Activated CD4-positive, CD25-positive, alpha-beta regulatory T cell treated with anti-CD3 and anti-CD28 coated beads, Interleukin-2, amount 50 U/mL, for 72 hours (primary cell): ENCODE measurements at places on chromosomes 13 and 19.
A peak's percentile ranks its signal among the peaks of the same experiment; 100 is the strongest.

- DNase-seq = no peak
These were observed 98.9 kb downstream of the TNFSF13B start for GRCh38 chr13:108368250-108368905.

GRCh38 chr19:14901675-14902260 is 15.8 kb upstream of the OR7A17 start:
- no peak for DNase-seq

DNA sequence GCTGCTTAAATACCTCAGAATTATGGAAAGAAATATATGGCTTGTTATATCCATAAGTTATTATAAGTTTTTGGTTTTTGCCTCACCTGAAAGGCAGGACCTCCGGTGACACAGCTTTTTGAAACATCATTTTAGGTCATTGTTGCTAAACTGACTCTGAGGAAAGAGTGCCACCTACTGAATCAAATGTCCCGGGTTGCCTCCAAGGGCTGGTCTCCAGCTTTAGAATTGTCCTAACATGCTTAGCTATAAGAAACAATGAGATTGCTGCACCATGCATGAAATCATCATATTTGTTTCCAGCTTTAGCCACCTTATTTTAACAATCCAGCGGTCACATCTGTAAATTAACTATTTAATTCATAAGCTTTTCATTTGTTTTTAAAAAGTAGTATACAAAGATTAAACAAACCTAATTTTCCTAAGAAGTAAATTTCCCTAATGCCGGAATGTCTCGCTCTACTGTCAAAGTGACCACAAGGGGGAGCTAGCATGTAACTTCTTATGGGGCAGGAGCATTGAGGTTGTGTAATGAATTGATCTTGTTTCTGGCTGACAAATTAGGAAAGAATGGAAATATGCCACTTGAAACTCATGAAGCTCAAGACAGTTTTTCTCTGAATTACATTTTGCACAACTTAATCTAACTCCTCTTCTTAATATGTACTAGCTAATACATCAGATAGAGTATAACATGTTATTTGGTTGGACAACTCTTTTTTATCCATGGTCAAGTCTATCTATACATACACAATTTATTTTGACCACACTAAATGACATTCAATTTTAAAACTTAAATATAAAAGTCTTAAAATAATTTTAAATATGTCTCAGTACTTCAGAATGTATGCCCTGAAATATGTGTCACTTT is 6.7 kb upstream of the PCDH17 start:
- DNase-seq = no peak

- no peak for DNase-seq
These were observed 10.1 kb downstream of the TTYH1 start for GRCh38 chr19:54425382-54425723.

- no peak for DNase-seq
These were observed 10.9 kb downstream of the ARHGEF1 start for GRCh38 chr19:41893899-41894298.

DNA sequence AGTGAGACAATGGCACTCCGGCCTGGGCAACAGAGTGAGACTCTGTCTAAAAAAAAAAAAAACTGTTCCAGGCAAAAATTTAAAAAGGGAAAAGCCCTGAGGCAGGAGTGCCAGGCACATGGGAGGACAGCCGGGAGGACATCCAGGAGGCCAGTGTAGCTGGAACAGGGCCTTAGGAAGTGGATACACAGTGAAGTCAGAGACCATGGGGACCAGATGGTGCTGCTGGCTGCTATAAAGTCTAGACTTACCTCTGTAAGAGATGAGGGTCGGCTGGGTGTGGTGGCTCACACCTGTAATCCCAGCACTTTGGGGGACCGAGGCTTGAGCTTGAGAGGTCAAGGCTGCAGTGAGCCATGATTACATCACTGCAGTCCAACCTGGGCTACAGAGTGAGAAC is 15.0 kb downstream of the HAS1 start:
- no peak for DNase-seq

DNA sequence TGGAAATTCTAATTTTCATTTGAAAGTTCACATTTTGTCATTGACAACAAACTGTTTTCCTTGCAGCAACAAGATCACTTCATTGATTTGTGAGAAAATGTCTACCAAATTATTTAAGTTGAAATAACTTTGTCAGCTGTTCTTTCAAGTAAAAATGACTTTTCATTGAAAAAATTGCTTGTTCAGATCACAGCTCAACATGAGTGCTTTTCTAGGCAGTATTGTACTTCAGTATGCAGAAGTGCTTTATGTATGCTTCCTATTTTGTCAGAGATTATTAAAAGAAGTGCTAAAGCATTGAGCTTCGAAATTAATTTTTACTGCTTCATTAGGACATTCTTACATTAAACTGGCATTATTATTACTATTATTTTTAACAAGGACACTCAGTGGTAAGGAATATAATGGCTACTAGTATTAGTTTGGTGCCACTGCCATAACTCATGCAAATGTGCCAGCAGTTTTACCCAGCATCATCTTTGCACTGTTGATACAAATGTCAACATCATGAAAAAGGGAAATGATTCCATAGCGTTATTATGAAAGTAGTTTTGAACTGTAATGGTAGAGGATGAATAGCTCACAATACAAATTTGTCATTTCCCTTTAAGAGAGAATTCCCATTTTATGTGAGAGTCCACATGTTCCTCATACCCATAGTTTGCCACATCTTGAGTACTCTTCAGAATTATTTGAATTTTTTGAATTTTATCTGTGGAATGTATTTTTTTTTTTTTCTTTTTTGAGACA is 2.6 kb downstream of the BRCA2 start:
- no peak for DNase-seq

GRCh38 chr13:47680748-47681147 is 320.3 kb downstream of the SUCLA2 start:
- DNase-seq = no peak

DNA sequence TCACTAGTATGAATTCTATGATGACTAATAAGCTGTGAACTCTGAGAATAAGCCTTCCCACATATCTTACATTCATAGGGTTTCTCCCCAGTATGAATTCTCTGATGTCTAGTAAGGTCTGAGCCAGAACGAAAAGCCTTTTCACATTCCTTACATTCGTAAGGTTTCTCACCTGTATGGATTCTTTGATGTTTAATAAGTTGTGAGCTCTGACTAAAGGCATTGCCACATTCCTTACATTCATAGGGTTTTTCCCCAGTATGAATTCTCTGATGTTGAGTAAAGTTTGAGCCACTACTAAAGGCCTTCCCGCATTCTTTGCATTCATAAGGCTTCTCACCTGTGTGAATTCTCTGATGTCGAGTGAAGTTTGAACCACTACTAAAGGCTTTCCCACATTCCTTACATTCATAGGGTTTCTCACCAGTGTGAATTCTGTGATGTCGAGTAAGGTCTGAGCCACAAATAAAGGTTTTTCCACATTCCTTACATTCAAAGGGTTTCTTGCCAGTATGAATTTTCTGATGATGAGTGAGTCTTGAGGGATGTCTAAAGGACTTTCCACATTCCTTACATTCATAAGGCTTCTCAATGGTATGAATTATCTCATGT is 30.7 kb upstream of the ZFP82 start:
- no peak for DNase-seq

- no peak for DNase-seq
These were observed 204.8 kb downstream of the MYO16 start for GRCh38 chr13:108834193-108834592.

DNA sequence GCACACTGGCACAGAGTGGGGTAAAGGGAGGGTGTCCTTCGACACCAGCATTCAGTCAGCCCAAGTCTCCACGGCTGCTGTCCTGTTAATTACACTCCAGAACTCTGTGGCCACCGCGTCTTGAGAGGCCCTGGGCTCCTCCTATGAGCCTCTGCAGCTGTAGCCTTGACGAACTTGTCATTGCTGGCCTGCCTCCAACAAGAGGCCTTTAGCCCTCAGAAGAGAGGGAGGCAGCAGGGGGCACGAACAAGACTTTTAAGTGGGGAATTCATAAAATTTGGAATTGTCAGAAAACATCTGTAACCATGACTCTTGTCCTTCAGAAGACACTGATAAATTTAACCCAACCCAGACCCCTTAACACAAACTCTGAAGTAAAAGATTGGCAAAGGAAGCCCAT is 241.9 kb downstream of the UQCRFS1 start:
- DNase-seq = no peak

- no peak for DNase-seq
These were observed 19.9 kb downstream of the TINCR start for GRCh38 chr19:5547881-5548280.

DNA sequence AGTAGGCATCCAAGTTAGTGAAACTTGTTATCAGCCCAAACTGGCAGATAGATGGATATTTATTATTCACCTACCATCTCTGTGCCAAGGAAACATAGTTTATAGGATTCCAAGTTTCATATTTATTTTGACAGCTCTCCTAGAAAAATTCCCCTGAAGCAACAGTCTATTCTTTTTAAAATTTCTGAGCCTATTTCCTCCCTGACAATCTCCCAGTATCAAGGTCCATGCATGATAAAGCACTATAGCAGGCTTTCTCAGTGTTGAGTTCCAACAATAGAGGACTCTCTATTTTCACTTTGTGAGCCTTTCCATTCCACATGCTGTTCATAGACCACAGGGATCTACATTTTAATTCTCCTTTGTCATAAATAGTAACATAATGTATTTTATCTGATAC is 312.6 kb downstream of the SLITRK6 start:
- DNase-seq = no peak

- no peak for DNase-seq
These were observed 291.1 kb upstream of the ARGLU1 start for GRCh38 chr13:106858903-106859532.

DNA sequence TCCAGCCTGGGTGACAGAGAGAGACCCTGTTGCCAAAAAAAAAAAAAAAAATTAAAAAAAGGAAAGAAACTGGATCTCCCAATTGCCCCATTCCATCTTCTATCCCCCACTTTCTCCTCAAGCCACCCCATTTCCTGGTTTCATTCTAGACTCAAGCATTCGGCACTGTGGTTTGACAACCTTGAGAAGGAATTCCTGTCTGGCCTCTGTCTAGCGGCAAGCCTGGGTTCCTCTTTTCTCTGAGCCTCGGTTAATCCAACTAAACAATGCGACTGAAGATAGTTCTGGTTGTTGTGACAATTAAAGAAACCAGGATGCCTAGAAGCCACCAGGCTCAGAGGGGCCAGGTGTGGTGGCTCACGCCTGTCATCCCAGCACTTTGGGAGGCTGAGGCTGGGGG is 3.3 kb upstream of the C3 start:
- DNase-seq = no peak

- DNase-seq = no peak
These were observed 1.1 kb downstream of the LMO7 start for GRCh38 chr13:75637181-75637750.

DNA sequence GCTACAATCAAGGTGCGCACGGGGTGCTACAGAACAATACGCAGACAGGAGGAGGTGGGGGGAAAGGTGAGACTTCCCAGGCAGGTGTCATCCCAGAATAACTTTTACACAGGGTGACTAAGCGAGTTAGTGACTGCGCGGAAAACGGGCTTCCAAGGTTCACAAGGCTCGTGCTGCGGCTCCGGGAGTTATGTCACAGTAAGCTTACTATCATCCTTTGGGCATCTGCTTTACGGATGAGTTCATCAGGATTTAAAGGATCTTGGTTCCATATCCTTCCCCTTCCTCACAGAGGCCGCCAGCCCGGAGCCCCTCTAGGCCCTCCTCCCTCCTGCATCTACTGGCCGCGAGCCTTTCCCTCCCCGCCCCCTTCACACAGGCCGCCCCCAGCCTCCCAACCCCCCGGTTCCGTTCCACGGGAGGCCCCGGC is 474 bp upstream of the IFT88 start:
- DNase-seq = no peak

- peak; percentile 66 for DNase-seq
These were observed 26.8 kb upstream of the CEACAM21 start for GRCh38 chr19:41548954-41549688.

- no peak for DNase-seq
These were observed 307.4 kb downstream of the ATP8A2 start for GRCh38 chr13:25679159-25679558.

DNA sequence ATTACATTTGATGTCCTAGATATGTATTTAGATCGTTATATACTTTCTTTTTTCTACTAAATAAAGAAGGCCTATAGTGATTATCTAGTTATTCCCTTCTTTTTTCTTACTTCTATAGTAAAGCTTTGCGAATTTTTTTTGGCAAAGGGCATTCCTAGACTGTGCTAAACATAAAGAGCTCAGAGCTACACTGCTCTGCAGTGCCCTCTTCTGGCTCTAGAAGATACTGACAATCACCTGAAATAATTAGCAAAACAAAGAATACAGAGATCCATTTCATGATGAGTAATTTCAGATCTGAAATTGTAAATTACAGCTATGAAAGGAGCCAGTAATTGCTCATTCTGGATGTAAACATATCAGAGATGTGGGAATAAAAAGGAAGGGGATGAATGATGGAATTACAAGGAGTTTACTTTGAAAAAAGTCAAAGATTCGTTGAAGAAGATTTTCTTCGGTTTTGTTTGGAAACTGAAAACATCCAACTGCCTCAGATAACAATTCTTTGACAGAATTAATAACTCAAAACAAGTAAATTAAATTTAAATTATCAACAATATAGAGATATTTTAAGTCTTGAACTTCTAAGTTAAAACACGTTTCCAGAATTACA is 288.5 kb downstream of the NALCN start:
- no peak for DNase-seq

DNA sequence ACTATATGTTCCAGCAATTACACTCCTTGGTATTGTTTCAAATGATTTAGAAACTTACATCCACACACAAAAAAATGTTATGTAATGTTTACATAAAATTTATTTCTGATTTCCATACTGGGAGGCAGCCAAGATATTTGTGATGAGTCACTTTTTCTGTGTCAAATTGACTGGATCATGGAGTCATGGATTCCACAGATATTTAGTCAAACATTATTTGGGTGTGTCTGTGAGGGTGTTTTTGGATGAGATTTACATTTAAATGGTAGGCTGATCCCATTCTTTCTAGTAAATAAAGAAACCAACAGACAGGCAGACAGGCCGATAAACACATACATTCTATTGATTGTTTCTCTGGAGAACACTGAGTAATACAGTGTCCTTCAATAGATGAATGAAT is 562.8 kb downstream of the SLITRK6 start:
- DNase-seq = no peak

GRCh38 chr13:27605610-27606200 is 14.6 kb downstream of the LNX2 start:
- no peak for DNase-seq

DNA sequence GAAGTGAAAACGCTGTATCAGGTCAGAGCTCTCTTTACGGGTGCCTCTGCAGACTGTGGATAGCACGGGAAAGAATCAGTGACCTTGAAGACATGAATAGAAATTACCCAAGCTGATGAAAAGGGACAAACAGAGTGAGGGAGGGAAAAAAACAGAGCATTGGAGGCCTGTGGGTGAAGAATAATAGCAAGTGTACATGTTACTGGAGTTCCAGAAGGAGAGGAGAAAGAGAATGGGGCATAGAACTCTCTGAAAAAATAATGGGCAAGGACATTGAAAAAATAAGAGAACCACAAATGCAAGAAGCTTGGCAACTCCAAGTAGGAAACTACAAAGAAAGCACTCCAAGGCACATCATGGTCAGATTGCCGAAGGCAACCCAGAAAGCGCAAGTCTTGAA is 86.3 kb downstream of the SPACA7 start:
- no peak for DNase-seq
